ENCODE measurements at places on chromosomes 13 and 19.

DNA sequence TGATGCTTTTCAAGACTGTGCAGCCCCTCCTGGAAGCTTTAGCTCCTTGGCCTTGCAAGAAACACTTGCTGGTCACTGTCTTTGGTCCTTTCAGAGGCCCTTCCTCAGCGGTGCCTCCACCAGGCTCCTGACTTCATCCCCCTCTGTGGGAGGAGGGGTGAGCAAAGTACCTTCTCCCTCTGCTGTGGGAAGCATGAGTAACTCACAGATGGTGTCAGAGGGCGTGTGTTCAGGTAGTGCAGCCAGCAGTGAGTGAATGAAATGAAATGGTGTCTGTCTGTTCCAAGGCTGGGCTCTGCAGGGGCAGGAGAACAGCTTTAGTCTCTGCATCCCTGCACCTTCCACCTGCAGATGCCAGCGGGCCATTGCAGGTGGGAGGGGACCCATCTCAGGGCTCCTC, 102.9 kb downstream of the SHISA2 start:
- DNase-seq = no peak

DNA sequence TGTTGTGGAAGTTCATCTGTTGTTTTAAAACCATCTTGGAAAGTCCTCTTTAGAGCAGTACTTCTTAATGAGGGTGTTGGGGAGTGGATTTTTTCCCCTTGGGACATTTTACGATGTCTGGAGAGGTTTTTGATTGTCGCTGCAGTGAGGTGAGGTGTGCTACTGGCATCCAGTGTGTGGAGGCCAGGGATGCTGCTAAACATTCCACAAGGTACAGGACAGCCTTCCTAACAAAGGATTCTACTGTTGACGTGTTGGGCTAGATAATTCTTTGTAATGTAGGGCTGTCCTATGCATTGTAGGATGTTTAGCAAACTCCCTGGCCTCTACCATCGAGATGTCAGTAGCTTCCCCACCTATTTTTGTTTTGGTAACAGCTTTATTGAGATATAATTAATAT, 33.3 kb downstream of the NAA16 start:
- DNase-seq = no peak

DNA sequence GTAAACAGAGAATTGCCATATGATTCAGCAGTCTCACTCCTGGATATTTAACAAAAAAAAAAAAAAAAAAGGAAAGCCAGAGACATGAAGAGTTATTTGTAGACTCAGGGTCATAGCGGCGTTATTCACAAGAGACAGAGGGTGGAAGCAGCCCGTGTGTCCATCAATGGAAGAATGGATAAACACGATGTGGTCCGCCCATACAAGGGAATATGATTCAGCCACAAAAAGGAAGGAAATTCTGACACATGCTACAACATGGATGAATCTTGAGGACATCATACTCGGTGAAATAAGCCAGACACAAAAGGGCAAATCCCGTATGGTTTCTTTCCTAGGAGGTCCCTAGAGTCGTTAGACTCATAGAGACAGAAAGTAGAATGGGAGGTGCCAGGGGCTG, 14.8 kb downstream of the ACSBG2 start:
- no peak for DNase-seq

- DNase-seq = no peak
Observed at GRCh38 chr13:114059946-114060860, 72.2 kb downstream of the RASA3 start.

GRCh38 chr13:109389456-109389855, 396.9 kb downstream of the IRS2 start:
- DNase-seq = no peak

- no peak for DNase-seq
Observed at GRCh38 chr13:86757236-86757978, 913.8 kb upstream of the SLITRK5 start.

DNA sequence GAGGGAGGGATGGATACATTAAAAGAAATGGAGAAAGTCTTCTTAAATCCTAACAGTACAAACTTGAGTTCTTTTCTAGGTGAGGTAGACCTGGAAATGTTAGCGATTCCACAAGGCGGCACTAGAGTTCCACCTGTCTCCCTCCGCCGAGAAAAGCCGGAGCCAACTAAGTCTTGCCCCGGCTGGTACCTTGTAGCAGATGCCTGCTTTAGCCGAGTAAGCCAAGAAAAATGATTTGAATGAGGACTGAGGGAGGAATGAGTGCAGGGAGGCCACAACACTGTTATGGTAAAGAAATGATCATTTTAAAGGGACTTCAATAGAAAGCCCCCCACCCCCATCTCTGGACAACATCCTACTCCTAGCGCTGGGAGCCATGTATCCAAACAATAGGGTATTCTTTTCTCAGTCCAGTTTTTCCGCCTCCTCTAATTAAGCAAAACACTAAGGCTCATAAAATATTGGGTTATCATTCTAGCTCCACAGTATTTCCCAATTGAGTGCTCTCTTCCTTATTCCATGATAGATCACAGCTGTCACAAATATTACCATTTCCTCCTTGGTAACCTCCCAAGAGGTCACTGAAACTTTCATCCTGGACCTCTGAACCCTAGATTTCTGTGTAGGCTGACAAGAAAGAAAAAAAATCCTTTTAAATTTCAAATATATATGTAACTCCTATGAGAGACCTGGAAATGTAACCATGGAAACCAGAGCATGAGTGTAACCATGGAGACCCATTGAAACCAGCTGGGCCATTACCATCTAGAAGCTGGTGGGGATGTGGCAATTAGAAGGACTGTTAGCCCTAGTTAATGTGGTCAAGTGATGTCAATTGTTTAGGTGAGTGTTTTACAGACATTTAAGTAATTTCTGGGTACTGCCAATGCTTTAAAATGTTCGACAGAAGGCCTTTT, 58.3 kb downstream of the GPALPP1 start:
- no peak for DNase-seq

DNA sequence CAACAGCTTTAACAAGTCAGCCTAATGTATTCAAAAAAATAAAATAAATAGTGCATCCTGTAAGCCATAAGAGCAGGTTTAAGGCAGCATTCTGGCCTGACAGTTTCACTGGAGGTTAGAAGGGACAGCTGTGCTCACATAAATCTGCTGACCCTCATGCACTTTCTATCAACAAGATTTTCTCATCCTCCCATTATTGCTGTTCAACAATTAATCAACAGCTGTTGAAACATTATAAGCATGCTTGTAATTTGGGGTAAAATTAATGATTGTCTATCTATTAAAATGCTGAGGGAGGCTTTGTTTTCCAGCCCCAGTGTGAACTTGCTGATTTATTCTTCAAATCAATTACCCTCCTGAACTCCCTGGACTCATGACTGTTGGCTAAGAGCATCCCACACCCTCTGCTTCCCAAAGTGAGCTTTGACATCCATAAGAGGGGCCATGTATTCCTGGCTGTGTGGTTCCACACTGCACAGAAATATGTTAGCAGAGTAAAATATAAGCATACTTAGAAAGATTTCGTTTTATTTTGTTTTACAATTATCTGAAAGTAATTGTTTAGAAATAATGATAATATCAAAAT, 492.4 kb downstream of the EFNB2 start:
- DNase-seq = no peak

DNA sequence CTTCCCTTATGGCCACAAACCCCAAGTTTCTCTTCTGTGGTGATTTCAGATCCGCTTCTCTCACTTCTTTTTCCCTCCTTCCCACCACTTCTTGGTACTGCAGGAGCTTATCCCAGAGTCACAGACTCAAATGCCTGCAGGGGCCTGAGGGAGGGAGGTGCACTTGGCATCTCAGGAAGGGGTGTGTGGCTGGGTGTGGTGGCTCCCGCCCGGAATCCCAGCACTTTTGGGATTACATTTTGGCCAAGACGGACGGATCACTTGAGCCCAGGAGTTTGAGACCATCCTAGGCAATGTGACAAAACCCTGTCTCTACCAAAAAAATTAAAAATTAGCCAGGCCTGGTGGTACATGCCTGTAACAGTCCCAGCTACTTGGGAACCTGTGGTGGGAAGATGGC, 5.6 kb downstream of the USF2 start:
- no peak for DNase-seq

DNA sequence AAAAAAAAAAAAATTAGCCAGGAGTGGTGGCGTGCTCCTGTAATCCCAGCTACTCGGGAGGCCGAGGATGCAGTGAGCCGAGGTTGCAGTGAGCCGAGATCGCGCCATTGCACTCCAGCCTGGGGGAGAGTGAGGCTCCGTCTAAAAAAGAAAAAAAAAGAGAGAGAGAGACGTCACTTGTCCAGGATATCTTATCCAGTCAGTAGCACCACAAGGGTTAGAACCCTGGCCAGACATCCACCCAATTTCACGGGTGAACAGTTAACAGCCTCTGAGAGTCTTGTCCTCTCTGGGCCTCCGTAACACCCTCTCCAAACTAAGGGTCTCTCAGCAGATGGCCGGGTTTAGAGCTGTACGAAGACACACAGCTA, 917 bp upstream of the CLPTM1 start:
- DNase-seq = no peak

GRCh38 chr19:11264452-11265176, 2.3 kb upstream of the DOCK6 start:
- DNase-seq = no peak

GRCh38 chr19:49447485-49448431, 3.9 kb downstream of the PIH1D1 start:
- no peak for DNase-seq

- DNase-seq = no peak
Observed at GRCh38 chr13:41746259-41746658, 214.7 kb downstream of the VWA8 start.

DNA sequence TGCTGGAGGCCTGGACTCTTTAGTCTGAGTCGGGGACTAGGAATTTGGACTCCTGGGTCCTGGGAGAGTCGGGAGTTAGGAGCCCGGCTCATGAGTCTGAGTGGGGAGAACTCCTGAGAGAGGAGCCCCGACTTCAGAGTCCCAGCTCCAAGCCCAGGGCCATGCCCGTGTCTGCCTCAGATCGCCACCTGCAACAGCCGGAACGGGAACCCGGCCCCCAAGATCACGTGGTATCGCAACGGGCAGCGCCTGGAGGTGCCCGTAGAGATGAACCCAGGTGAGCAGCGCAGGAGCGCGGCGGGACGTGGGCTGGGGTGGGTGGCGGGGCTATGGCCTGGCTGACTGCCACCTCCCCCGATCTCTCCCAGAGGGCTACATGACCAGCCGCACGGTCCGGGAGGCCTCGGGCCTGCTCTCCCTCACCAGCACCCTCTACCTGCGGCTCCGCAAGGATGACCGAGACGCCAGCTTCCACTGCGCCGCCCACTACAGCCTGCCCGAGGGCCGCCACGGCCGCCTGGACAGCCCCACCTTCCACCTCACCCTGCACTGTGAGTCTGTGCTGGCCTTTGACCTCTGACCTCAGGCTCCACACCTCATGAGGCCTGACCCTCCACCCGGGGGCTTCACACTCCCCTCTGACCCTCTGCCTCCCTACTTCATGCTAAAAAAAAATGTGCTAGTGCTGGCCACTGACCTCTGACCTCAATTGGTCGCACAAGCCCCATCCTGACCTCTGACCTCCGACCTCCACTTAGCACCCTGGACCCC, 4.4 kb downstream of the BCAM start:
- no peak for DNase-seq
